Choroid plexus epithelial cell (primary cell): ENCODE measurements at places on chromosomes 5 and 9.

DNA sequence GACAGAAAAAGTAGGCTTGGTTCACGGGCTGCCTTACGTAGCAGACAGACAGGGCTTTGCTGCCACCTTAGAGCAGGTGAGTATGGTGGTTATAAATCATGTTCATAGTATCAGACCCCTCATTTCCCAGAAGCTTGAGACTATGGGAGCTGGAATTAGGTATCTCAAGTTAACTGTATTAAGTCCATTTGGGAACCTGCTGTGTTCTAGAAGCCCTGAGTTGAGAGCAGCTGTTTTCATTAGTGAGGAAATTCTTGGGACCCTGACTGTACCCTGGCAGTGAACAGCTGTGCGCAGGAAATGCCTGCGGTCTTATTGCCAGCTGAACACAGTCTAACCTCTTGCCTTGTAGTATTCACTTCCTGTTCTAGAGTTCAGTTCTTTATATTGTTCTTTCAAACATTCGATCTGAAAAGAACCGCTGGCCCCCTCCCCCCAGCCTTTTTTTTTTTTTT, 29.8 kb downstream of the UGCG start:
- DNase-seq = peak; percentile 95

DNA sequence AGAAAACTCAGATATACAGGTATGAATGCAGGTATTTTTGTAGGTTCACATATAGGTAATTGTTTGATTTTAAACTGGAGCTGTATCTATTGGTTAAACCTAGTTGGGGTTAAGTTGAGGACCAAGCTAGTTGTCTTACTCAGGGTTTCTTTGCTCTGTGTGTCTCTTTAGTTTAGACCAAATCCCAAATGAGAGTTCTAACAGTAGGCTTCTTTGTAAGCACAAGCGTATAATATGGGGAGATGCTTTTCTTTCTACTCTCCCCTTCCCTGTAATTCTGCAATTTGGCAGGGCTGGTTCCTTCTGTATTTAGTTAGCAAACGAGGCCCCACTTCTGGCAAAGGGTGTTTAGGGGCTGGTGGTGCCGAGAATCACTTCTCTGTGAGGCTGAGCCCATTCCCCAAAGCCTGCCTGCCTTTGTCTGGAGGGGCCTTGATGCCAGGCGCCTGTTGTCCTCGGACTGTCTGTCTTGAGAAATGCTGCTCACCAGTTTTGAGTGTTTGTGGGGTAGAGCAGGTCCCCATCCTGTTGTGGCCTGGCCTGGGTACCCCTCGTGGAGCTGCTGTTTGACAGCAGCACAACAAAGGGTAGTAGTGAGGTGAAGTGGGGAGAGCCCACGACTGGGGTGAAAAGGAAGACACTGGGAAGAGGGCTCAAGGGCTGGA, 259.3 kb downstream of the FANCC start:
- DNase-seq = no peak

DNA sequence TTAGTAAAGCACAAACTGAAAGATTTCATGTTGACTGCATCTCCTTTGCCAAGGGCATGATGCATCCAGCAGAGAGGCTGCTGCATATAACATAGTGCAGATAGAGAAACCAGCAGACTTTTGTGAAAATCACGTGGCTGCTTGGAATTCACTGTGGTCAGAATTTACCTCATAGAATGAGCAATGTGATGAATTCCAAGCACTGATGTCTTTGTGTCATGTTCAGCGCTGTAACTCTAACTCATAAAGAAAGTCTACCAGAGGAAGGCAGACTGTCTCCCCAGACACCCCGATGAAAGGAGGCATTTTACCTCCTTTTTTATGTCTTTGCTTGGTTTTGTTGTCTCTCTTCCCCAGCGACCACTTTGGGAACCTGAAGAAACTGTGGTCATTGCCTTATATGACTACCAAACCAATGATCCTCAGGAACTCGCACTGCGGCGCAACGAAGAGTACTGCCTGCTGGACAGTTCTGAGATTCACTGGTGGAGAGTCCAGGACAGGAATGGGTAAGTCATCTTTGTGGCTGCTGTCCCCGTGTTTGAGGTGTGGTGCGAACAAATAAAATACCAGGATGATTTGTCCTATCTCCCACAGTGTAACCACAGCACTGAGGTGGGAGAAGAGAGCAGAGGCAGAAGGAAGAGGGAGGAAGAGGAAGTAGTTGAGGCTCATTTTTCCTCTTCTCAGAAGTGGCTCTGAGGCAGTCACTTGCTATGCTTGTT, 42.0 kb downstream of the ITK start:
- peak; percentile 63 for DNase-seq

DNA sequence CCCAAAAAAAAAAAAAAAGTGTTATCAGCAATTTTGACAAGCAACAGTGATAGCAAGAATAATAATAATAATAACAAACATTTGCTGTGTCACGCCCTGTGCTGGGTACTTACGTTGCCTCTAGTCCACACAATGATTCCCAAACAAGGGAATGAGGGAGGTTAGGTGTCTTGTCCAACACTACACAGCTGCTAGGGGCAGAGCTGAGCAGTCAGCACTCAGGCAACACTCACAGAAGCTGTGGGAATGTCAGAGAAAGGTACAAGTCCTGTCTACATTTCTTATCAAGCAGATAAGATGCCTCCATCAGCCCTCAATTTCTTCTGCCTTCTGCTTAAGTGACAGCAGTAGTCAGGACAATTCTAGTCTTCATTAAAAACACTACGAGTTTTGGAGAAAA, 111.0 kb downstream of the DNAH5 start:
- no peak for DNase-seq

- peak; percentile 98 for DNase-seq
Observed at GRCh38 chr9:120477534-120478001, 102.4 kb downstream of the CDK5RAP2 start.

- peak; percentile 22 for DNase-seq
Observed at GRCh38 chr9:82404196-82404870, 415.8 kb downstream of the SPATA31D1 start.

GRCh38 chr5:56421246-56422075, 188.3 kb upstream of the ANKRD55 start:
- DNase-seq = no peak

DNA sequence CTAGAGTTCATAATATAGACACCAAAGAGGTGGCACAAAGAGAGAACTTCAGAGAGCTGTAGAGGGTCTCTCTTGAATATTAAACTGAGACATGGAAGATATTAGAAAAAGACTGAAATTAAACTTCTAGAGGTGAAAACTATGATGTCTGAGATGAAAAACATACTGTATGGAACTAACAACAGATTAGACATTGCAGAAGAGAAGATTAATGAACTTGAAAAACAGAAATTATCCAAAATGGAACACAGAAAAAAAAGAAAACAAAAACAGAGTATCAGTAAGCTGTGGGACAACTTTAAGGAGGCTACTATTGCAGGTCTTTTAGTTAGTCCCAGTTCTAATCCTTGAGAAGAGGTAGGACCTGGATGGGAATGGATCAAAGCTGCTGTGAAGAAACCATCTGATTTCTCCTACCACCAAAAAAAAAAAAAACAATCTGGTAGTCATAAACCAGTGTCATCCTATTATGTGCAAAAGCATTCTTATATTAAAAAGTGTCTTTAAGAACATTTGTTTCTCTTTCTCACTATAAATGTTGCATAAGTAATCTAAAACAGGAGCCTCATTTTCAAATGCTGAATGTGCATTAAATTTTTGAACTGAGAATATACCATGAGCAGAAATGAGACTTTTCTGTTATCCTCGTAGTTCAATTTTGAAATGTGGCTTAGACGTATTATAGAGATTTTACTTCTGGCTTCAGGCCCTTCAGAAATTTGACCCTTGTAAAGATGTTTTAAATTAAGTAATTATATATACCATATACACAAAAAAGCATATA, 96.2 kb downstream of the ERMP1 start:
- no peak for DNase-seq

GRCh38 chr5:96868603-96869371, 7.5 kb upstream of the ERAP2 start:
- peak; percentile 91 for DNase-seq

GRCh38 chr9:136029556-136029955, 65.5 kb downstream of the NACC2 start:
- no peak for DNase-seq

DNA sequence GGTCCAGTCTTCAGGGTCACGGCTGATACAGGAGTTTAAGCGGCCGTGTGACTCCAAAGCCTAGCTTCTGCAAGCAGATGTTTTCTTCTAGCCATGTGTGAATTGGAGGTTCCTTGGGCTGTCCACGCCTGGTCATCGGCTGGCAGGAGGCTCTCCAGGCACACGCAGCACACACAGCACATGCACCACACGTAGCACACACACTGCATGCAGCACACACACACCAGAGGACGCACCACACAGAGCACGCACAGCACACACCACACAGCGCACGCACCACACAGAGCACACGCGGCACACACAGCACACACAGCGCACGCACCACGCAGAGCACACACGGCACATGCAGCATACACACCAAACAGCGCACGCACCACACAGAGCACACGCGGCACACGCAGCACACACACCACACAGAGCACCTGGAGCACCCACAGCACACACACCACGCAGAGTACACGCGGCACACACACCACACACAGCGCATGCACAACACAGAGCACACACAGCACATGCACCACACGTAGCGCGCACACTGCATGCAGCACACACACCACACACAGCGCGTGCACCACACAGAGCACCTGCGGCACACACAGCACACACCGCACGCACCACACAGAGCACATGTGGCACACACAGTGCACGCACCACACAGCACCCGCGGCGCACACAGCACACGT, 234.3 kb downstream of the FANCC start:
- no peak for DNase-seq

DNA sequence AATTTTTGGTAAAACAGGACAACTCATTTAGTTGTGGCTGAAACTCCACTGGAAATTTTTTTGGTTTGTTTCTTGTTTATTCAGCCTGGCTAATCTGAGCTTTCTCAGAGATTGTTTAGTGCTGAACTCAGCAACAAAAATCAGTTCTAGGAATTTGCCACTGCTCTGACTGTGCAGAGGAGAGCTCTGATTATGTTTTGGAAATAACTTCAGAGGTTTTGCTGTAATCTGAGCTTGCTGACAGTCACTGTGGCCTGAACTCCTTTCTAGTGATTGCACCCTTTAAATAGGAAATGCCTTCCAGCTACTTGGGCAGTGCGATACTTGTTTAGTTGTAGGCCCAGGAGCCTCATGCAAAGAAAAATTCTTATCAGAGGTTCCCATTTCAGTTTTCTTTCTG, 60.2 kb downstream of the OSTF1 start:
- DNase-seq = peak; percentile 97

DNA sequence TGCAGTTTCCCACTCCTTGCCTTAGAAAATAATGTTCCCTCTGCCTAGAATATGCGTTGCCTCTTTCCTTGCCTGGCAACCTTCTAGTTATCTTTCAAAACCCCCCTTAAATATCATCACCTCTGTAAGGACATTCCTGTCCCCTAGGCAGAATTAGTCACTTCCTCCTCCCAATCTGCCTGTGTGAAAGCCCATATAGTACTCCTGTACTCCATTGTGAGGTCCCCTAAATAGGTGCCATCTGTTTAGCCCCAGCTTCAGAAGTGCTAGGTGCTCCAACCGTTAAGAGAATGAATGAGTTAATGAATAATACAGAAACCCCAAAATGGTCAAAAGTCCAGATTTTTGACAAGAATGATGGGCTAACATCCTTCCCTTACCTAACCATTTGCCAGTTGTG, 181.4 kb downstream of the GDNF start:
- no peak for DNase-seq

GRCh38 chr5:58077416-58077815, 382.5 kb downstream of the PLK2 start:
- peak; percentile 39 for DNase-seq

DNA sequence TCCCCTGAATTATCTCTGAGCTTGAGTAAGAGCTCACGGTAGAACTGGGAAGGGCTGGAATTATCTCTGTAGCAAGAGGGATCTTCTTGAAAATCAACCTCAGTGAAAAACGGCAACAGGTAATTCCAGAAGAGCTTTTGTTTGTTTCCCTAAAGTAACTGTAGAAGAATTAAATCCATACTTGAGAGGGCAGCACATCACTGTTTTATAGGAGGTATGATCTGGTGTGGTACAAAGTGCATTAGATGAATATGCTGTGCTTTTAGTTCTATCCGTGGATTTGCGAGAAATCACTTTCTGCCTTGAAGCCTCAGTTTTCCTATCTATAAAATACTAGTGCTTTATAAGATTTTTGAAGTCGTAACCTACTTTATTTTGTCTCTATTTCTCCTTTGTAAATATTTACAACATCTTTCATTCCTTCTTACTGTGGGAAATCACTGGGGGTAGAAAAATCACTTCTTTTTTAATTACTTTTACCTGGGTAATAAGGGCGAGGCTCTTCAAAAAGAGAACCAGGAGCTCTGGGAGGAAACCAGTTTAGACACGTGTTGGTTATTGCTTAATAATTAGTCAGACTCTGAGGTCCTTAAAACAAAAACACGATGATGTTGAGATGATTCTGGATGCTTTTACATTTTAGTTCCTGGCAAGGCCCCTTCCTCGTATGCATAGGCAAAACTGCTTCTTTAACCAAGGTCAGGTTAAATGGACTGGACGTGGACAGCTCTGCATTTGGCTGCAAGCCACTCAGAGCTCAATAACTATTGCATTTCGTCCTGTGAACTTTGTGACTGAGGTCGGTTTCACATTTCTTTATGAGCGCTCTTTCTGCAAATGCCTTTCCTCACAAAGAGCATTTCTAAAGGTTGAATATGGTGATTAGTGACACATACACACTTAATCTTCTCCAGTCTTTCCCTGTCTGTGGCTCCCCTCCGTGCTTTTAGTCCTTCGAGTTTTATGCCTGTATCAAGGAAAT, 376.1 kb downstream of the BRINP1 start:
- DNase-seq = no peak

GRCh38 chr9:124754289-124754688, 16.8 kb downstream of the NR6A1 start:
- DNase-seq = peak; percentile 71

GRCh38 chr9:133986061-133986460, 6.1 kb downstream of the VAV2 start:
- DNase-seq = no peak

- DNase-seq = no peak
Observed at GRCh38 chr9:94780516-94780950, 54.0 kb downstream of the AOPEP start.

DNA sequence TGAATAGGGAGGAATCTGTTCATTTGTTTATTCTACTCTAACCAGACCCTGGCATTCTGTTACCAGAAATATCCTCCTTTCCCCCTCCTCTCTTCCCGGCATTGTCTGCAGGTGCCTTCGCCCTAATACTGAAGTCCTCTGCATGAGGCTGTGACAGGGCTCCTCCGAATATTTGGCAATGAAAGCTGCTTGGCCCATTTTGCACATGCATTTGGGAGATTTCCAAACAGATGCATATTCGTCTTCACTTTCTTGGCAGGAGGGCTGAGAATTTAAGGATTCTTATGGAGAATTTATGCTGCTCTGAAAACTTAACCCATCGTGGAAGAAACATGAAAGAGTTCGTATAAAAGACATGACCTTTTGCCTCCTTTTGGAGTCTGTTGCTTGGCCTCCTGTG, 484.0 kb downstream of the ZNF608 start:
- peak; percentile 16 for DNase-seq

DNA sequence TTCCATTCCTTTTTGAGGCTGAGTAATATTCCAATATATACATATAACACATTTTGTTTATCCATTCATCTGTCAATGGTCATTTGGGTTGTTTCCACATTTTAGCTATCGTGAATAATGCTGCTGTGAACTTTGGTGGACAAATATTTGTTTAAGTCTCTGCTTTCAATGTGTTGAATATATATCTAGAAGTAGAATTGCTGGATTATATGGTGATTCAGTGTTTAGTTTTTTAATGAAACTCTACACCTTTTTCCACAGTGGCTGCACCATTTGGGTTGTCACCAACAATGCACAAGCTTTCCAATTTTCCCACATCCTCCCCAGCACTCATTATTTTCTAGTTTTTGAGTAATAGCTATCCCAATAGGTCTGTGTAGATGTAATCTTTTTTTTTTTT, 69.5 kb downstream of the ACTBL2 start:
- no peak for DNase-seq
